ENCODE measurements at places on chromosomes 1 and 21.
A peak's percentile ranks its signal among the peaks of the same experiment; 100 is the strongest.

- no peak for DNase-seq
These were observed 9.0 kb downstream of the CRP start for GRCh38 chr1:159705251-159705903.

DNA sequence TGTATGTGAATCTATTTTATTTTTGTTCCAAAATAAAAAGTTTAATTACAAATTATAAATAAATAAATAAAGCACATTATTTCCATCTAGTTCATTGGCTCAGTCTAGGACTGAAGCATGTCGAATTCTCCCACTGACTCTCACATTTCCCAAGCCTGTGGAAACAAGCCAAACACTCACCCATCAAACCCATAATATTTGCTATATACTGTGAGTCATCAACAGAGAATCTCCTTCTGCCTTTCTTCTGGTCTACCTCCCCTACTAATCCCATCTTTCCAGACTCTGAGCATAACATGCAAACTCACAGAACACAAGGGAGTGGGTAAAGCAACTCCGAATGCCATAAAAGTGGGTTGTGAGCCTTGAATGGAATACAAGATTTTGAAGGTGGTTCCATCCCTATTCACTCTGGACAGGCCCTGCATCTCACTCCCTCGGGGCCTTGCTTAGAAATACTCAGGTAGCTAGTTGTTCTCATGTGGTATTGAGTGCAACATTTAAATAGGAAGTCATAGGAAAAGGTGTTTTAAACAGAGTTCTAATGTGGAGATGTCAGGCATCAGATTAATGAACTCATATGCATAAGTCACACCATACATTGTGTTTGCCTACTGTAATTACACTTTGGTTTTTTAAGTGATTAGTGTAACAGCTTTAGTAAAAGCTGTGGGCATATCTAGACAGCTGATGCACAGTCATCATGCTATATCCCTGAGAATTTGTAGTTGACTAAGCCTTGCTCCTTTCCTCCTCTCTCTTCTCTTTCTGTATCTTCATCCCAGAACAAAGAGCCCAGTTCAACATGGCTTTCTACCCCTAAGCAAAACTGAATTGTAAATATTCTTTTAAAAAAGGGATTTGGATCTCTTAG lies 47.0 kb downstream of the F5 start:
- no peak for DNase-seq

- no peak for DNase-seq
These were observed 37.1 kb upstream of the USP25 start for GRCh38 chr21:15692711-15693110.

GRCh38 chr1:12038356-12039163 lies 19.3 kb downstream of the MIIP start:
- DNase-seq = no peak

GRCh38 chr1:61301824-61302657 lies 219.7 kb downstream of the NFIA start:
- no peak for DNase-seq

- no peak for DNase-seq
These were observed 65.8 kb downstream of the MEGF6 start for GRCh38 chr1:3545363-3546047.

DNA sequence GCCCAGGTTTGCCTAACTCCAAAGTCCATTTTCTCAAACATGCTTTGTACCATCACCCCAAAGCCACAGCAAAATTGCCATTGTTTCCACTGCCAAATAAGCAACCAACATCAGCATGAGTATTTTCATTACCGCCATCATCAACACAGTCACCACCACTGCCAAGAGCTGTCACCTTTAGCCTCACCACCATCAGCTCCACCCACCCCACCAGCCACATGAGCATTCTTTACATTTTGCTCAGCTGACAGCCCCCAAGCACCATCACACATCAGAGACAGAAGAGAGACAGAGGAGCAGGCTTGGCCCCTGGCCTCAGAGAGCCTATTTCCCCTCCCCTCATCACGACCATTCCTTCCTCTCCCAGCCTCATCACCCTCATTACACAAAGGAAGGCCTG lies 42.7 kb downstream of the TAS1R2 start:
- DNase-seq = no peak

DNA sequence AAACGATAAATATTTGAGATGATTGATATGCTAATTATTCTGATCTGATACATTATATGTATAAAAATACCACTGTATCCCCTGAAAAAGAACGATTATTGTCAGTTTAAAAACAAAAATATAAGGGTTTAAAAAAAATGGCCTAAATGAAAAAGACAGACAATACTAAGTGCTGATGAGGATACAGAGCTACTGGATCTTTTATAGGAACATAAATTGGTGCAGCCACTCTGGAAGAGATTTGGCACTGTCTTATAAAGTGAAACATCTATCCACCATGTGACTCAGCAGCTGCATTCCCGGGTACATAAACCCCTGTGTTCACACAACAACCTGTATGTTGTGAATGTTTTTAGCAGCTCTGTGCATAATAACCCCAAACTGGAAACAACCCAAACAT lies 44.2 kb downstream of the KAZN start:
- no peak for DNase-seq

DNA sequence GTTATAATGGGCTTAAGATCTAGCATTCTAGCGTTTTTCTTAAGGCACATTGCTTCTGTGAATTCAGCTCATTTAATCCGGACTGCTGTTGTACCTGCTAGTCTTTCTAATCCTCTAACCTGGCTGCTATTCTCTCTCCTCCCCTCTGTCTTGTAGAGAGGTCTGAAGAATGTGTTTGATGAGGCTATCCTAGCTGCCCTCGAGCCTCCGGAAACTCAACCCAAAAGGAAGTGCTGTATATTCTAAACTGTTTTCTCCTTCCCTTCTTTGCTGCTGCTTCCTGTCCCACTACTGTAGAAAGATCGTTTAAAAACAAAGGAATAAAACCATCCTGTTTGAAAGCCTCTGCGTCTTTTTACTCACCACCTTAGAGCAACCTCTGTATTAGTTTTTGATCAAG lies 37.3 kb downstream of the CDC42 start:
- DNase-seq = no peak

GRCh38 chr1:105909811-105910210 lies 1146.7 kb upstream of the PRMT6 start:
- no peak for DNase-seq

DNA sequence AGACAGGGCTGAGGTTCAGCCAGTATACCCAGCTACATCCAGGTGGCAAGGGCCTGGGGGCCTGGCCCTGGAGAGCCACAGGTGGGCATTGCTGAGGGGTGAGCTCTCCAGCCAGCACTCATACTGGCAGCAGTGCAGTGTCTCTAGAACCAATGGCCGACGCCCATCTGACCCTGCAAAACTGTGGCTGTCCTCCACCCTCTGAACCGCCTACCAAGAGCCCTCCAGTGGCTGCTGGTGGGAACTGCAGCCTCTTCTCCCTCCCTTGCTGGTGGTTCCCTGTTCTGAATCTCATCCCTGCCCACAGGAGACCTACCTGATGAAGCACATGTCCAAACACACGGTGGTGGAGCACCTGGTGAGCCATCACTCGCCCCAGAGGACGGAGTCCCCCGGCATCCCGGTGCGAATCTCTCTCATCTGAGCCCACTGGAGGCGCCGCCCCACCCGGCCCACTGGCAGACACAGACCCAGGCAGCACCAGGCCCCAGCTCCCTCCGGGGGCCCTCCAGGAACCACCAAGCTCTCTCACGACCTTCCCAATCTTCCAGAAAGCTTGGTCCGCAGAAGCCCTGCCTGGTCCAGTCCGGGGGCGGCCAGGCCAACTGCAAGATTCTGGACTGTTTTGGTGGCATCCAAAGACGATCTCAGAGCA lies 22.1 kb downstream of the A3GALT2 start:
- DNase-seq = peak; percentile 66

DNA sequence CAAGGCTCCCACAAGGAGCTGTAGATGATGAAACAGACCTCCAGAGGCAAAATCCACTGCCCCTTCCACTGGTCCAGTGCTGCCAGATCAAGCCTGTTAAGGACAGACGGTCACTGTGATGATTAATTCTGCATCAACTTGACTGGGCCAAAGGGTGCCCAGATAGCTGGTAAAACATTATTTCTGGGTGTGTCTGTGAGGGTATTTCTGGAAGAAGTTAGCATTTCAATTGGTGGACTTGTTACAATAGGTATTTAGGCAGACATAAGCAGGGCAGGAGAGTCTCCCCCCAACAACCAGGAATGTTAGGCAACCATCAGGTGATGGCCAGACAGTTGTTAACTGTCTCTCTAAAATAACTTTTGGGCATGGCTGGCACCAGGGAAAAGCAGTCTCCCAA lies 40.9 kb upstream of the GALNT2 start:
- no peak for DNase-seq

DNA sequence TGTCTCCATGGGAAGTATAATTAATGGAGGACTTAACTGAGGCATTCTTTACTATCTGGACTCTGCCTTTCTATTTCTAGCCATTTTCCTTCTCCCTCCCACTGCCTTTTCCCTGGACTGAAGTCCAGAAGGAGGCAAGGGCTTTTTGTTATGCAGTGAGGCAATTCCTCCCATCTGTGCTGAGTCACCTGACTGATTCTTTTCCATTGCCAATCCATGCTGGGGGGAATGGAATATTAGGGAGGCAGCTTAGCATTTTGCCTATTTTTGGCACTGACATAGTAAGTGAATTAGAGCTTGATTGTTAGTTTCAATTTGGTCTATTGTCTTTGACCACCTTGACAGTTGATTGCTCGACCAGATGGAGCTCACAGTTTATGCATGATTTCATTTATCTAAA lies 1000.6 kb upstream of the PRMT6 start:
- DNase-seq = no peak

DNA sequence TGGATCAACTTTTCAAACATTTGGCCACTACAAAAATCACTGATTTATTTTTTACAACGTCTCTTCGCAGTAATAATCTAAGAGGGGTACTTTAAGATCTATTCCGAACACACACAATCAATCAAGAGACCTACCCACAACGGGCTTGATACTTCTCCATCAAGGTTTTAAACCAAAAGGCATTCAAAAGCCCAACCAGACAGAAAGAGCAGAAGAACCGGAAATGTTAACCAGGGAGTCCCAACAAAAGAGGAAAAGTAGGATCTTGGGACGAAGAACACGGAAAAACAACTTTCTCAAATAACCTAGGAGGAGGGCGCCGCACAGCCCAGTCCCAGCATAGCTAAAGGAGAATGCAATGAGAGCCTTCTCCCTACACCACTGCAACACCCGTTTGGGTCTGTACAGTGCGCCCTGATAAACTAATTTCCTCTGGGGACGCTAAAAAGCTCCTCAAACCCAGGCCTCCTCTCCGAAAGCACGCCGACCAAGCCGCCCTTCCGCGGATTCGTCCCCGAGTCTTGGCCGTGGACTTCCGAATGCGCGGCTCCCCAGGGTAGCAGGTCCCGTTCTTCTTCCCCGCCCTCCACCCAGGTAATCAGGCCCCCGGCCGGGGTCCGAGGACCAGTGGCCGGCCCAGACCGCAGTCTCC lies 623 bp downstream of the RPL22 start:
- DNase-seq = no peak

GRCh38 chr1:12180315-12180714 lies 13.5 kb downstream of the TNFRSF1B start:
- DNase-seq = no peak

DNA sequence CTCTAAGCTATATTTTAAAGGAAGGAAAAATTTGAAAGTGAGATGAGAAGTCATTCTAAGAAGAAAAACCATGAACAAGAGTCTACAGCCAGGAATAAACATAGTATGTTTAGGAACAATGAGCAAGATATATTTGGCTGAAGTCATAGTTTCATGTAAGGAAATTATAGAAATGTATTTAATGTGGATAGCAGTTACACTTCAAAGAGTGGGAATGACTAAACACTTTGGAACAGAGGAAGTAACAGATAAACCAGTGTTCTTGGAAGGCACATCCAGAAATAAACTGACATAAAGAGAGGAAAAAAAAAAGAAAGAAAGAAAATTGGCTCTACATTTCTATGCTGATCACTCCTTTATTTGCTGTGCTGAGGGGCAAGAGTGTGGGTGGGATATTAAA lies 18.0 kb downstream of the C8A start:
- no peak for DNase-seq

GRCh38 chr1:247358920-247359319 lies 27.3 kb upstream of the ZNF496 start:
- DNase-seq = no peak

DNA sequence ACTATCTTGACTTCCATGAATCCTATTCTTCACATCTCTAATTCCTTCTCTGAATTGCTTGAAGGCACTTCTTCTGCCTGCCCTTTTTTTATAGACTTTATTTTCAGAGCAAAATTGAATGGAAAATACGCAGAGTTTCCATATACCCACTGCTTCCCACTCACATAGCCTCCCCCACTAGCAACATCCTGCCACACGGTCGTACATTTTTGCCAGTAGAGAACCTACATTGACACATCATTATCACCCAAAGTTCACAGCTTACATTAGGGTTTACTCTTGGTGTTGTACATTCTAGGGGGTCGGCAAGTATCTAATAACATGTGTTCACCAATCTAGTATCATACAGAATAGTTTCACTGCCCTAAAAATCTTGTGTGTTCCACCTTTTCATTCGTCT lies 12.3 kb downstream of the EEIG2 start:
- DNase-seq = no peak

GRCh38 chr1:179779645-179780272 lies 36.7 kb downstream of the FAM163A start:
- no peak for DNase-seq

DNA sequence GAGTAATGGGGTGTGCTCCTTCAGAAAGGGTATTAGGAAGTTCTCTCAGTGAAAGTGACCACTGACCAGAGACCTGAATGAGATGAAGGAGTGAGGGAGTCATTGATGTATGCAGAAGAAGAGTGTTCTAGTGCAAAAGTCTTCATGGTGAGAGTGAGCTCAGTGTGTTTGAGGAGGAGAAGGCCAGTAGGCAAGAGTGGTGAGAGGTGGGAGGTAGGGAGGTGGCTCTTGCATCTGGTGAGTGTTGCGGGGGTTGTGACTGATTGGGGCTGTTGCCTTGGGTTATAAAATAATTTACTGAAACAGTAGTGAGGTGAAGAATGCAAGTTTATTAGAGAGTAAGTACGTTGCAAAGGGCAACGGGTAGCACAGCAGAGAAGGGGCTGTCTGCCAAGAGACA lies 26.2 kb downstream of the FMN2 start:
- no peak for DNase-seq

DNA sequence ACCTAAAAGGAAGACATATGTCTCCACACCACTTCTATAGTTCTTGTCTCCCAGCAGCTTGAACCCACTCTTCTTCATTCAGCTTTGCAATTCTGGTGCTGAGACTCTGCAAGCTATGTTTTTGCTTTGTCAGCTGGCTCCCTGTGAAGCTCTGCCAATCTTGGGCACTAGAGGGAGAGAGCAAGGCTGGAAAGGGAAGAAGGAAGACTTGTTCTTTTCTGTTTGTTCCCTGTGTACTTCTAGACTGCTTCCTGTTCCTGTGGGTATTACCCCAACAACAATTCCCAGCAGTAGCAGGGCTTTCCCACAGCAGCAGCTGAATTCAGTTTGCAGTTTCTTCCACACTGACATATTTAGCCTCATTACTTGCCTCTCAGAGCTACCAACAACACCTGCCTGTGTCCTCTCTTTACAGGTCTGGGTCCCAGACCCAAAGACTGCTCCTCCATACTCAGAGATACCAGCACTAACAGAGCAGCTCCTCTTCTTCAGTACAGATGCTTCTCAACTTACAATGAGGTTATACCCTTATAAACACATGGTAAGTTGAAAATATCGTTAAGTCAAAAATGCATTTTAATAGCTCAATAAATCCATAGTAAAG lies 275.2 kb upstream of the NEGR1 start:
- DNase-seq = no peak

All from posterior cingulate gyrus (tissue), 11 donors.